A549 treated with Mapracorat at 1 μM for 4 hours (cell line): ENCODE measurements at places on chromosomes 7 and 10. TPM values are rescaled to one million over a fixed set of nuclear protein-coding genes. Genes with fewer than 3 reads are reported as not detected.

The ALOX5 gene
- 0.25 to 0.83 TPM (median 0.36 TPM) in 5 replicates for total RNA-seq

The CHST3 gene
- total RNA-seq, result 41.1 to 53.7 TPM (median 47.1 TPM) in 5 replicates

The PRSS2 gene
- total RNA-seq, result not detected in 5 replicates

The LMBR1 gene
- 26.4 to 35.4 TPM (median 31.5 TPM) in 5 replicates for total RNA-seq

The EBLN1 gene
- total RNA-seq, result 0.14 to 0.23 TPM (median 0.16 TPM) in 4 of 5 replicates, not detected in the other

The TMEM196 gene
- not detected in 5 replicates for total RNA-seq

The MRC1 gene
- total RNA-seq, result 0.03 TPM in 2 of 5 replicates, not detected in the others

The TMEM176A gene
- not detected in 5 replicates for total RNA-seq

The AS3MT gene
- total RNA-seq, result 3.2 to 4.5 TPM (median 3.9 TPM) in 5 replicates

The C10orf105 gene
- total RNA-seq, result not detected in 5 replicates

The PARG gene
- total RNA-seq, result 16.0 to 20.2 TPM (median 19.2 TPM) in 5 replicates

The CPA4 gene
- 3.3 to 5.3 TPM (median 4.3 TPM) in 5 replicates for total RNA-seq

The ECHS1 gene
- 126 to 155 TPM (median 146 TPM) in 5 replicates for total RNA-seq

The TUBAL3 gene
- total RNA-seq, result 0.26 to 0.49 TPM (median 0.30 TPM) in 4 of 5 replicates, not detected in the other

The AKAP9 gene
- total RNA-seq, result 12.5 to 18.9 TPM (median 14.5 TPM) in 5 replicates

The MRM2 gene
- 47.4 to 56.3 TPM (median 51.6 TPM) in 5 replicates for total RNA-seq

The APBB1IP gene
- total RNA-seq, result 5.4 to 6.9 TPM (median 6.2 TPM) in 5 replicates

The SEC61G gene
- total RNA-seq, result 340 to 473 TPM (median 349 TPM) in 5 replicates

The SEC31B gene
- total RNA-seq, result 1.6 to 2.7 TPM (median 1.9 TPM) in 5 replicates

The TMEM130 gene
- total RNA-seq, result 0.27 to 0.59 TPM (median 0.37 TPM) in 5 replicates

The GPRIN2 gene
- 25.5 to 44.5 TPM (median 40.5 TPM) in 5 replicates for total RNA-seq

The AUTS2 gene
- total RNA-seq, result 2.6 to 5.5 TPM (median 3.6 TPM) in 5 replicates

The SLC26A3 gene
- not detected in 5 replicates for total RNA-seq

The PLPP4 gene
- 0.16 to 0.25 TPM (median 0.19 TPM) in 3 of 5 replicates, not detected in the others for total RNA-seq

The LEP gene
- total RNA-seq, result not detected in 5 replicates

The TMEM26 gene
- total RNA-seq, result 0.05 to 0.13 TPM (median 0.09 TPM) in 4 of 5 replicates, not detected in the other

The NKX2-3 gene
- 0.06 to 0.11 TPM (median 0.08 TPM) in 3 of 5 replicates, not detected in the others for total RNA-seq

The NPC1L1 gene
- 0.02 to 0.10 TPM (median 0.08 TPM) in 5 replicates for total RNA-seq

The KLF14 gene
- total RNA-seq, result 0.08 TPM in 1 of 5 replicates, not detected in the others

The MAPK8 gene
- total RNA-seq, result 28.1 to 40.1 TPM (median 37.4 TPM) in 5 replicates

The SPAM1 gene
- total RNA-seq, result not detected in 5 replicates

The CASTOR2 gene
- total RNA-seq, result 2.5 to 4.5 TPM (median 3.3 TPM) in 5 replicates
